Thoracic aorta (tissue), 2 donors: ENCODE measurements at places on chromosomes 5 and 9.

- no peak for DNase-seq
These were observed 80.0 kb upstream of the COL5A1 start for GRCh38 chr9:134561427-134562145.

DNA sequence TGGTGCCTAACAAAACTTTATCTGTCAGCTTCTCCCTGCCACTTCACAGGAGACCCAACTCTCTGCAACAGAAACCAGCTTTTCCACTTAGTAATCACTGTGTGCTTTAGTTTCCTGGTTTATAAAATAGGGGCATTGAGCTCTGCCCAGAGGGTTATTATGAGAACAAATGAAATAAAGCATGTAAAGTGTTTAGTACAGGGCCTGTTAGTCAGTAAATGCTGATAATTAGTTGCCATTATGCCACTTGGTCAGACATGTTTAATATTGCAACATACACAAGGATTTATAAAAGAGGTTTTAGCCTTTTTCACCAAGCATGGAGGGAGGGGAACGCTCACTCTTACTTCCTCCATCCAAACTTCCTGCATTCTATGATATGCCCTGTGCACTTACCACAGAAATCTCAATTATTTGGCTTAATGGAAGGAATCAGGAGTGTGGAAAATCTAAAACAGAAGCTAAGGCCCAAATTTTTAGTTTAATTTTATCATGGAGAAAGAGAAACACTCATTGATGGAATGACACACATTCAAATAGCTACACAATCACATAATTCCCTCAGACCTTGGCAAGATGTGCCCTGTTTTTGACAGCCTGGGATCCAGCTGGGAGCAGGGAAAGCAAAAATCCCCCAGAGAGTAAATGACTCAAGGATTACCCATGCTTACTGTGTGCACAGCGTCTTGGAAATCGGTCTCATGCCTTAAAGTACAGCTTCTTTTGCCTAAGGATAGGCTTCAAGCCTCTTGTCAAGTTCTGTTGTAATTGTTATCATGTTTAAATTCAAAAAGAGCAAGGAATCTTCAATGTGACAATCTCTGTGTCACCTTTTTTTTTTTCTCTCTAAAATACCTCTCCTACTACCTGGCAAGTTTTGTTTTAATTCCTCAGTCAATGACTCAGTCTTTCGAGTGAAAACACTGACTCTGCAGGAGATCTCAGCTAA lies 34.0 kb downstream of the ZNF474 start:
- DNase-seq: peak; percentile 33

- no peak for DNase-seq
These were observed 132.0 kb upstream of the WWC1 start for GRCh38 chr5:168159425-168159824.

- no peak for DNase-seq
These were observed 21.6 kb upstream of the SPATA31D4 start for GRCh38 chr9:81906671-81907070.

GRCh38 chr5:62385816-62386400 lies 17.8 kb downstream of the DIMT1 start:
- no peak for DNase-seq

- DNase-seq: no peak
These were observed 1.2 kb downstream of the GLRX start for GRCh38 chr5:95821110-95822021.

DNA sequence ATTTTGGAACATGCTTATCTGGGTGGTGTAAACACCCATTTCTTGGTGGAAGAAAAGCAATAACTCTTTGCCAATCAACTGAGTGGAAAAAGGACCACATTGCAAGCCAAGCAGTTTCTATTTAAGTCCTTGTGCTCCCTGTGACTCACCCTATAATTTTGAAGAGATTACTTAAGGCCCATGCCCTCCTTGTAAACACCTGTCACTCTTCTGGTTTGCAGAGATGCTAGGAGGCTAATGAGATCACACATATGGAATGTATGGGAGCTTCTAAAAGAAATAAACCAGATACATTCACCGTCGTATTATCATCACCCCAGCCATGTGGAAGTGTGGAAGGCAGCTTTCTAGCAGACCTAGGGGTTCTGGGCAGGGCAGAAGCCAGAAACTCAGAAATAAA lies 337.1 kb downstream of the GADD45G start:
- no peak for DNase-seq

DNA sequence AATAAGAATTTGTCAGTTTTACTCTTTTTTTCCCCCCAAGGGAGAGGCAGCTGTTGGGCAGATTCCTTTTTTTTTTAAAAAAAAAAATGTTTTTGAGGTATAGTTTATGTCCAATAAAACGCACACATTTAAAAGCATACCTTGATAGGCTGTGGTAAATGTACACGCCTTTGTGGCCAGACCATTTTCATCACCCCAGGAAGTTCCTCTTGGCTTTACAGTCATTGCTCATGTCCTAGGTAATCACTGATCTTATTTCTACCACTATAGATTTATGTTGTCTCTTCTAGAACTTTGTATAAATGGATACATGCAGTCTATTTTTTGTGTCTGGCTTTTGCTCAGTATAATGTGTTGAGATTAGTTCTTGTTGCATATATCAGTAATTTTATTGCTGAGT lies 9.8 kb downstream of the SUB1 start:
- no peak for DNase-seq
